Hematopoietic multipotent progenitor cell treated with erythropoietin and hydrocortisone succinate and interleukin-3 and kit ligand, for 15 days (in vitro differentiated cells): ENCODE measurements at places on chromosomes 13 and 19.
A peak's percentile ranks its signal among the peaks of the same experiment; 100 is the strongest.

DNA sequence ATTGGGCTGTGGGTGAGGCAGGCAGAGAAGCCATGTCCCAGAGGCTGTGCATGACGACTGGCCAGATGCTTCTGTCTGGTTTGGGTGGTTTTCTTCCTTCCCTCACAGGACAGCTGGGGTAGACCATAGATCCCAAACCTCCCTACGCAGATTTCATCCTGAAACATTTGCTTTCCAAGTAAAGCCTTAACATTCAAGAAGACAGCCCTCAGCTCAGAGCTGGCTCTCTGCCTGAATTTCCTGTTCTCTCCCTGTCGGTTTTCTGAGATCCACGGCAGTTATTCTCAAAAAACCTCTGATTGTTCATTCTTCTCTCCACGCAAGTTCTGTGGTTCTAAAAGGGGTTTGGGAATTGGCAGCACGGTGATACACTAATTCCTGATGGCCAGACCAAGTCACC lies 25.3 kb downstream of the UQCRFS1 start:
- no peak for DNase-seq

GRCh38 chr13:21338156-21338555 lies 120.9 kb downstream of the ZDHHC20 start:
- no peak for DNase-seq

- DNase-seq, result peak; percentile 3
Measured at GRCh38 chr13:39401046-39401705, 201.8 kb downstream of the LHFPL6 start.

GRCh38 chr13:51938454-51938853 lies 72.8 kb downstream of the ATP7B start:
- peak; percentile 70 for DNase-seq

DNA sequence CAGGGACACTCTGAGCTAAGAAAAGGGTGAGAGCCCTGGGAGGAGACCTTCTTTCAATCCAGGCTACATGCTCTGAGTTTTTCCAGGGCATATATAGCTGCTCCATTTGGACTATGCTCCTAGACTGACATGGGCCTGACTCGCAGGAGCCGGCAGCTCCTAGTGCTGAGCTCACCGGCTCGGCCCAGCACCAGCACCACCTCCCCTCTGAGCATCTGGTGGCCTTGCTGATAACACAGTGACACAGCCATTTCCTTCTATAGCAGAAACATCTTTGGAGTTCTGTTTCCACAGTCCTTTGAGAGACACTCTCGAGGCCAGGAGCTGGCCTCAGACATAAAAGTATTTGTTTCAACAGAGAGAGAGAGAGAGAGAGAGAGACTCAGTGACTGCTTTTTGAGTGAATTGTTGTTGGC lies 184.9 kb downstream of the TM9SF2 start:
- DNase-seq, result peak; percentile 85

DNA sequence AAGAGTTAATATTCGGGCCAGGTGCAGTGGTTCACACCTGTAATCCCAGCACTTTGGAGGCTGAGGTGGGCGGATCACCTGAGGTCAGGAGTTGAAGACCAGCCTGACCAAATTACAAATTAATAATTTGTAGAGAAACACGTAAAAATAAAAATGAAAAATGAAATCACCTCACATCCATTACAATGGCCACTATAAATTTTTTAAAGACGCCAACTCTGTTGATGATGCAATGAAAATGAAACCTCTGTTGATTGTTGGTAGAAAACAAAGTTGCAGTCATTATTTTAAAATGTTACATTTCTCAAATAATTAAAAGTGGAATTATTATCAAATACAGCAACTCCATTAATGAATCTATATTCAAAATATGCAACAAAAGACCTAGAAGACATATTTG lies 26.8 kb downstream of the ZNF100 start:
- DNase-seq, result no peak

GRCh38 chr13:65036999-65037398 lies 2193.1 kb downstream of the PCDH9 start:
- no peak for DNase-seq

DNA sequence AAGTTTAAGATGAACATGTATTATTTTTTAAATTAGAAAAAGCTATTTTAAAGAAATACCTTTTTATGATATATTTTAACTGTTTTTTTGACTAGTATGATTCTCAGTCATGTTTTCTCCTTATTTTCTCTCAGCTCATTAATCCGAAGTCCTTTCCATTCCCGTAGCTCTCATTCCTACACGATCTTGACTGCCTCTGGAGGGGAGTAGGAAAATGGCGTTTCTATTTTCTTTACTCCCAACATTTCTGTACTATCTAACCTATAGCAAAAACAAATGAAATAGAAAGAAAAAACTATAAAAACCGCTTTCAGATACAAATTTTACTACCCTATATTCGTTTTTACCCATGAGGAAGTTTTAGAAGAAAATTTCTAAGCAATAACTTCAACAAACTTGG lies 343.8 kb downstream of the RBM26 start:
- no peak for DNase-seq

GRCh38 chr13:48123812-48124211 lies 28.9 kb upstream of the MED4 start:
- DNase-seq, result no peak

DNA sequence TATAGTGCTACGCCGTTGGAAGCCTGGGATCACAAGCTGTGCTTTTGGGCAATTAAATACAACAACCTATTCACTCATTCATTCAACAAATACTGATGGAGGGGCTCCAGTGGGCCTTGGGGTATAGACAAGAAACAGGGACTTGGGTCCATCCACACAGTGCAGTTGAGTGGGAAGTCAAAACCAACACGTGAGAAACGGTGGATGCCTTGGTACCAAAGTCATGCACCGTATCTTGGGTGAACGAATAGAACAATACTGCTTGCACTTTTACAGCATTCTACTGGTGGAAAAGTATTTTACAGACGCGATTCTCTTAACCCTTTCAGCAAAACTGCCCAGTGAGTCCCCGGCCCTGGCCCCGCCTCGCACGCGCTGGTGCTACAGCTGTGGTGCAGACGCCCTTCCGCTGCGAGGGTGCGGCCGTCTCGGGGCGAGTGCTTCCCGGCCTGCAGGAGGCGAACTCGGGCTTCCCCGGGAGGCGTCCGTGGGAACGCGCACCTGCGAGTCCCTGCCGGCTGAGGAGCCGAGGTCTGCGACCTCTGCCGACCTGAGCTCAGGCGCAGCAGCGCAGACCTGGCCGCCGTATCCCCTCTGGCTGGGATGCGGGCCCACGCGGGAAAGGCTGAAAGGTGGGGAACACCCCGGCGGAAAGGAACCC lies 8.3 kb downstream of the TNFRSF19 start:
- peak; percentile 73 for DNase-seq

DNA sequence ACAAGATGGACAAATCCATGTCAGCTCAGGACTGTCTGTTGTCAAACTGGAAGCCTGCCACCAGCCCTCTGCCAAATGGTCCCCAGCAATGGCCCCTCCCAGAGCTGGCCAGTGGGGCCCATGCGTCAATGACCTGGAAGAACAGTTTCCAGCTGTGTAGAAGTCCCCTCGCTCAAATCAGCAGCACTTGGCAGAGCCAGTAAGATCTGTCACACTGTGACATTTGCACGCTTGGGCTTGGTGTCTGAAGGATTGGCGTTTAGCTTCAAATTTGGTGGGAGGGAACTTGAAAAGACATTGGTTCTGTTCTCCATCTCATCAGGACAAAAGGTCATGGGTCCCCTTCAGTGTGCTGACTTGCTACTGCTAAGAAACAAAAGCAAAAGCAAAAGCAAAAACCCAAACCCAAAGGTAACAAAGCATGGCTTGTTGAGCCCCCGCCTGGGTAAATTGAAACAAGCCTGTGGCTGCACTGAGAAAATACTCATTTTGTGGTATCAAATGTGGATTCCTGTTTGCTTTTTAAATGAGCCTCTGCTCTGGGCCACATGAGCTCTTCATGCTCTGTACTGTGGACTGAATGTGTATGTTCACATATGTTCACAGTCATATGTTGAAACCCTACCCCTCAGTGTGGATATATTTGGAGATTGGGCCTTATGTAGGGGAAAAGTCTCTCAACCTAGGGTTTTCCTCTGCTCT lies 253.6 kb upstream of the MAB21L1 start:
- no peak for DNase-seq

GRCh38 chr13:31686670-31687425 lies 52.5 kb upstream of the RXFP2 start:
- no peak for DNase-seq

DNA sequence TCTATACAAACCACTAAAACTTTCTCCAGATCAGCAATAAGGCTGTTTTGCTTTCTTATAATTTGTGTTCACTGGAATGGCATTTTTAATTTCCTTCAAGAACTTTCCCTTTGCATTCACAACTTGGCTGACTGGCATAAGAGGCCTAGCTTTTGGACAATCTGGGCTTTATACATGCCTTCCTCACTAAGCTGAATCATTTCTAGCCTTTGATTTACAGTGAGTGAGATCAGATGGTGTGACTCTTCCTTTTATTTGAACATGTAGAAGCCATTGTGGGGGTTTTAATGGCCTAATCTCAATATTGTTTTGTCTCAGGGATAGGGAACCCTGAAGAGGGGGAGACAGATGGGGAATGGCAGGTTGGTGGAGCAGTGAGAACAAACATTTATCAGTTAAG lies 82.7 kb downstream of the FOXO1 start:
- DNase-seq, result no peak

GRCh38 chr19:4581666-4582553 lies 22.4 kb upstream of the SEMA6B start:
- DNase-seq, result no peak

- DNase-seq, result peak; percentile 87
Measured at GRCh38 chr19:58279042-58279924, 528 bp downstream of the ZNF8 start.

GRCh38 chr13:76474966-76475365 lies 411.2 kb downstream of the KCTD12 start:
- DNase-seq, result no peak

- DNase-seq, result no peak
Measured at GRCh38 chr19:44430956-44431355, 17.3 kb downstream of the ZNF229 start.

DNA sequence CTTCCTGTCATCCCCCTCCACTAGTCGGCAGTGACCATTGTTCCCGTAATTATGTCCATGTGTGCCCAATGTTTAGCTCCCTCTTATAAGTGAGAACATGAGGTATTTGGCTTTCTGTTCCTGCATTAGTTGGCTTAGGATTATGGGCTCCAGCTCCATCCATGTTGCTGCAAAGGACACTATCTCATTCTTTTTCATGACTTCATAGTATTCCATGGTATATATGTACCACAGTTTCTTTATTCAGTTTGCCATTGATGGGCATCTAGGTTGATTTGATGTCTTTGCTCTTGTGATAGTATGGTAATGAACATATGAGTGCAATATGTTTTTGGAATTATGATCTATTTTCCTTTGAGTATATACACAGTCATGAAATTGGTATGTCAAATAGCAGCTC lies 522.1 kb downstream of the DCT start:
- DNase-seq, result no peak

DNA sequence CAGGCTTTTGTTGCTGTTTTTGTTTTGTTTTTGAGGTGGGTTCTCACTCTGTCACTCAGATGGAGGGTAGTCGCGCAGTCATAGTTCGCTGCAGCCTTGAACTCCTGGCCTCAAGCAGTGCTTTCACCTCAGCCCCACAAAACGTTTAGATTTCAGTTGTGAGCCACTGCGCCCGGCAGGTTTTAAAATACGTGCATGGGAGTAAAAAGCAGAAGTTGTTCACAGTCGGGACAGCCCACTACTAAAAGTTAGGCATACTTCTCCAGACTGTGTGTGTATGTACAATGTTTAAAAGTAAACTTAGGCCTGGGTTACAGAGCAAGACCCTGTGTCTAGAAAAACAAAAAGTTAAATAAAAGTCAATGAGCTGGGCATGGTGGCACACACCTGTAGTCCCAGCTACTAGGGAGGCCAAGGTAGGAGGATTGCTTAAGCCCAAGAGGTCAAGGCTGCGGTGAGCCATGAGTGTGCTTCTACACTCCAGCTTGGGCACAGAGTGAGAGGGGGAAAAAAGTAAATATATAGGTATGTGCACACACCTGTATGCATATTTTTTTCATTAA lies 6.1 kb downstream of the SAFB start:
- DNase-seq, result no peak

GRCh38 chr19:2249880-2250765 lies 1.0 kb downstream of the AMH start:
- DNase-seq, result no peak

DNA sequence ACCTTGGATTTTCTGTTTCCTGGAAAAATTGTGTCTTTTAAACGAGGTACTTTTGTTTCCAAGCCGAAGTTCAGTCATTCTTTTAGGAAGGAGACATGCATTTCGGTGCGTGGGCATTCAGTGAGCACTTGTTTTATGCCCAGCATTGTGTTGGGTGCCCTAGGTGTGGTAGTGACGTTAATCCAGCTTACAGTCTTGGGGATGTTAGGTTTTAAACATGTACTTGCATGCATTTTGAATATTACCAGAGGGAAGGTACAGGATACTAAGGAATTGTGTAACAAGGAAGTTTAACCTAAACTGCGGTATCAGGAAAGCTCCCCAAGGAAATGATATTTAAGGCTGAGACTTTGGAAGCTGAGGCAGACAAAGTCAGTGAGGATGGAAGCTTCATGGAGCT lies 66.3 kb downstream of the ARHGAP35 start:
- no peak for DNase-seq

DNA sequence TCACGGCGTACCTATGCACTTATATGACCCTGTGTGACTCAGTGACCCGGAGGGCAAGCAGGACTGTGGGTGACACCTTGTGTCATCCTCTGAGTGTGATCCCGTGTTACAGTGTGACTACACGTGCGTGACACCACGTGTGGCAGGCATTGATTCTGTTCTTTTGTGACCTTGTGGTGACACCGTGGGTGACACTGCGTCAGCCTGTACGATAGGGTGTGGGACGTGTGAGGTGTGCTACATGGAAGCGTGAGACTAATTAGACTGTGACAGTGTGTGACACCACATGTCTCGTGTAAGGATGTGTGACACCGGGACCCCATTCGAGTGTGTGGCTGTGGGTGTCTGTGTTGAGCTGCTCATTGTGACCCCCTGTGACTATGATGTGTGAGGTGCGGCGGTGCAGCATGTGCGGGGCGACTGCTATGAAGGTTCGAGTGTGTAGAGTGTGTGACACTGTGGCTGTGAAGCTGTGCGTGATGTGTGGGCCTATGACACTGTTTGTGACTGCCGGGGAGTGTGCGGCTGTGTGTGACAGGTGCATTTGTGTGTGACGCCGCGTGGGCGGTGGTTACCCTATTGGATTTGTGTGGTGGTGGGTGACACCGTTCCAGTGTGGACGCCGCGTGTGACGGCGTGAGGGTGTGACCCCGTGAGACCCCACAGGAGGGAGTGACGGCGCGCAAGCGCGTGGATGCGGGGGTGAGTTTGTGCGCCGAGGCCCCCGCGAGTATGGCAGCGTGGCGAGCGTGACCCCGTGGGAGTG lies 399 bp upstream of the SPTBN4 start:
- DNase-seq, result no peak

- no peak for DNase-seq
Measured at GRCh38 chr13:48593536-48593935, 60.2 kb upstream of the CYSLTR2 start.

GRCh38 chr19:1172353-1173158 lies 1.5 kb downstream of the SBNO2 start:
- DNase-seq, result no peak
